ENCODE measurements at places on chromosomes 5 and 9. TPM values are rescaled to one million over a fixed set of nuclear protein-coding genes. Genes with fewer than 3 reads are reported as not detected.

Gene ZNF462
- total RNA-seq, result 31.7 TPM

Gene VCAN
- 39.2 TPM for total RNA-seq

Gene NR2F1
- total RNA-seq, result 1.1 TPM

Gene CCDC152
- 1.3 TPM for total RNA-seq

Gene FOXI1
- not detected for total RNA-seq

Gene SLCO6A1
- total RNA-seq, result not detected

Gene ENTPD8
- total RNA-seq, result not detected

Gene DCTN3
- total RNA-seq, result 132 TPM

Gene PDE6A
- 0.28 TPM for total RNA-seq

Gene PCSK1
- 0.15 TPM for total RNA-seq

Gene MED7
- total RNA-seq, result 9.7 TPM

Gene PCDHGC5
- total RNA-seq, result 4.4 TPM

Gene GALNT12
- total RNA-seq, result 1.3 TPM

- DNase-seq, result no peak
Observed at GRCh38 chr9:71233646-71234045, 112.2 kb upstream of the TRPM3 start.

GRCh38 chr5:60959156-60959555 lies 14.2 kb downstream of the NDUFAF2 start:
- no peak for DNase-seq

DNA sequence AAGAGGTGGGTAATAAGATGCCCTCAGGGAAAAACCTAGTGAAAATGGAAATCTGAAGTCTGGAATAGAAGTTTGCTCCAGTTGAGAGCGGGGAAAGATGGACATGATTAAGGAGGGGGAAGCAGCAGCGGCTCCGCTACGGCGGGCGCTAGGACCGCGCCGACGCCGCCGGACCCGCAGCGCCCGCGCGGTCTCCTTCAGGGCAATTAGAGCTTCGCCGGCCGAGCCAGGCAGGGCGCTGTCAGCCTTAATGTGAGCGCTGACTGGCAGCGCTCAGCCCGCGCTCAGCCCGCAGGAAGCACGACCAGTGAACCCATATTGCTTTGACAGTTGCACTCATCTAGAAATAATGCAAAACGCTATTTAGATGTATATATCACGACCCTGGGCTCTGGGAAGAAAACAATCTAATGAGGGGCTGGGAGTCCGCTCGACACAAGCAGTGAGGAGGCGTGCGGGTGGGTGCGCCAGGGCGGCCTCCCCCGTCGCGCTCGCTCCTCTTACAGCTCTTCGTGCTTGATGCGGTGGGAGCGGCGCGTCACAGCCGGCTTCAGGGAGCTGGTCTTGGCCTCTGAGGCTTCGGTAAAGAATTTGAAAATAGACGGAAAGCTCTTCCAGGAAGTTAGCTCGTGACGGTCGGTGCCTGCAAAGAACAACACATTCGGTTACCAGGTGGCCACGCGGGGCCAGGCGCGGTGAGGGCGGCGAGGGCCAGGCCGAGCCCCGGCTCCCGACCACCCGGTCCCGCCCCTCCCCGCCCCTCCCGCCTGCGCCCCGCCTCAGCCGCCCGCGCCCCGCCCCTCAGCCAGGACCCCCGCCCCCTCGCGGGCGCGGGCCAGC lies 37.7 kb downstream of the NR2F1 start:
- peak; percentile 45 for DNase-seq

- peak; percentile 59 for DNase-seq
Observed at GRCh38 chr5:73448463-73449136, at the start of gene FOXD1. FOXD1 (minus strand) TSS chr5:73448777; CDS start chr5:73448362, 415 bp downstream.

- no peak for DNase-seq
Observed at GRCh38 chr5:32690666-32691065, 20.5 kb upstream of the NPR3 start.

- no peak for DNase-seq
Observed at GRCh38 chr5:109939116-109939682, 249.5 kb downstream of the MAN2A1 start.

- no peak for DNase-seq
Observed at GRCh38 chr5:10306114-10306513, 1.6 kb downstream of the CMBL start.

- DNase-seq, result peak; percentile 45
Observed at GRCh38 chr5:35198075-35198474, 32.2 kb downstream of the PRLR start.

GRCh38 chr5:92659246-92659645 lies 921.8 kb downstream of the NR2F1-AS1 start:
- no peak for DNase-seq

GRCh38 chr9:9790216-9790872 lies 822.5 kb downstream of the PTPRD start:
- DNase-seq, result no peak

GRCh38 chr5:33129309-33129708 lies 311.5 kb upstream of the TARS1 start:
- no peak for DNase-seq

DNA sequence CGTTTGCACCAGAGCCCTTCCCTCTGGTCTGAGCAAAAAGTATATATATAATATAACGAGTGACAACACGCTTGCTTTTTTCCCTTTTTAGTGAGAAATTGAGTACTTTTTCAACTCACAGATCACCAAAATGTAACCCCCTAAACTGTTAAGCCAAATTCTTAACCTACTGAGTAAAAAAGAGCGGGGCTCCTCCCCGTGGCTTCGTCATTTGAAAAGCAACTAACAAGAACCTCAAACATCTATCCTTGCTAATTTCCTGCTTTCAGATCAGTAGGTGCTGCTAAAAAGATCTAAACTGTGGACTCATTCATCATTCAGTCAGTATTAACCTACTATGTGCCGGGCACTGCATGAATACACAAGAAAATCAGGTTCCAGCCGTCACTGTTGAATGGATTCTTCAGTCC lies 1.0 kb upstream of the PTBP3 start:
- DNase-seq, result no peak

DNA sequence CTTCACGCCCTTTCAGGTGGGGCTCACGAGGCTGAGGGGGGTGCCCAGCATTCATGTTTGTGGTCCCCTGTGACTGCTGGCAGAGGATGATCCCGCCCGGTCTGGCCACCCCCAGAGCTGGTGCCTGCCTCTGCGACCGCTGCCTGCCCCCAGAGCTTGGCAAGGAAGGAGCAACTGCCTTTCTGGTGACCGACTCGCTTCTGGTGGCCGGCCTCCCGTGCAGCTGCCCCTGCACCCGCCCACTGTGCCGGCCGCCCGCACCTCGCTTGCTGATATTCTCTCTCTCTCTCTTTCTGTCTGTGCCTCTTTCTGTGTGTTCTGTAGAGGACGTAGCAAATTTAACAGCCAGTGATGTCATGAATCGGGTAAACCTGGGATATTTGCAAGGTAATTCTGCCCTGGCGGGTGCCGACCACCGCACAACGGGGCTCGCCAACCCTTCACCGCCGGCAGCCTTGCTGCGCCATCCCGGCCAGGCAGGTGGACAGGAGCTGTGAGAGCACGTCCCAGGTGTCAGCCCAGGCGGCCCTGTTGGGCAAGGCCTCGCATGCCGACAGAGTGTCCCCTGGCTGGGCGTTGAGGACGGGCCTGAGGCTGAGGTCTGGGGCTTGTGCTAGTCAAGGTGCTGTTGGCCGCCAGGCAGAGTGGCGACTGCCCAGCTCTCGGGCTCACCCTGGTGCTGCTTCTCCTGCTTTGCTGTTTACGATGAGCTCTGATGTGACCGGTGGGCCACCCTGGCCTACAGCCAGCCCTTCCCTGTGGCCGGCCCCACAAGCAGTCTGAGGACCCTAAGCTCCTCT lies 86.0 kb downstream of the KCNT1 start:
- no peak for DNase-seq

- DNase-seq, result no peak
Observed at GRCh38 chr5:31771500-31771899, 132.6 kb downstream of the PDZD2 start.

DNA sequence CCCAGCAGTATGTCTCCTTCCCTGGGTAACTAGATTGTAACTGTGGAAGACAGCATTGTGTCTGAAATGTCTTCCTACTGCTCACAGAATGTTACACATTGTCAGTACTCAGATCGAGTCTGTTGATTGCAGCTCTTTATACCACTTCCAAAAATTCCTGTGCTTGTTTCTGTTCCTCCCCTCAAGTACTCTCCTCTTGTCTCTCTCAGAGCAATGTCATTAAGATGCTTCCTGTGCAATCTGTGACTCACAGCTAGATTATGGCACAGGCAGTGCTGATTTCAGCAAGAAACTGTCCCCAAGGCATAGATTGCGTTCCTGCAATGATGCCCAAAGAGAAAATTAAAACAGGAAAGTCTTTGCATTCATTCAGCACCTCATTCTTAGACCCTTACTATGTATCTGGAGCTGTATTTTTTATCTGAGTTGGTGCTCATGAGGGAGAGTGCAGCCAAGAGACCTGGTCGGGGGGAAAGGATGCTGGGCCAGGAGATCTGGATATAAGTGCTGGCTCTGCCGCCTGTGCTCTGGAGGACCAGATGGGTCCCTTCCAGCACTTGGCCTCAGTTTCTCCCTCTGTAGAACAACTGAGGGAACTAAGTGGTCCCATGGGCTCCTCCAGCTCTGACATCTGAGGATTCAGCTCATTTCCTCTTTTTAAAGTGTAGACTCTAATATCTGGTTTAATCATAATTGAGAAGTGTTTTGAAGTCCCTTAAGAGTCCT lies 40.8 kb upstream of the GNPDA1 start:
- DNase-seq, result peak; percentile 12

GRCh38 chr5:66249920-66250319 lies 105.8 kb downstream of the SREK1 start:
- no peak for DNase-seq
